ENCODE measurements at places on chromosomes 2 and 18. TPM values are rescaled to one million over a fixed set of nuclear protein-coding genes. Genes with fewer than 3 reads are reported as not detected.

UCN gene
- polyA plus RNA-seq = 0.65 TPM

NYAP2 gene
- 0.17 TPM for polyA plus RNA-seq

BOD1L2 gene
- not detected for polyA plus RNA-seq

ANO7 gene
- 2.5 TPM for polyA plus RNA-seq

VSNL1 gene
- 4.4 TPM for polyA plus RNA-seq

POMC gene
- 8.4 TPM for polyA plus RNA-seq

ACTG2 gene
- polyA plus RNA-seq = 0.40 TPM

IL36A gene
- polyA plus RNA-seq = not detected

MROH2A gene
- 0.28 TPM for polyA plus RNA-seq

PER2 gene
- 8.2 TPM for polyA plus RNA-seq

TACR1 gene
- polyA plus RNA-seq = 2.9 TPM

TSPYL6 gene
- polyA plus RNA-seq = 0.13 TPM

ELOA2 gene
- polyA plus RNA-seq = not detected

C2orf68 gene
- 75.9 TPM for polyA plus RNA-seq

MYO3B gene
- 7.8 TPM for polyA plus RNA-seq

SOCS6 gene
- polyA plus RNA-seq = 34.0 TPM

GALM gene
- polyA plus RNA-seq = 56.4 TPM

RDH14 gene
- polyA plus RNA-seq = 38.9 TPM

RUFY4 gene
- 0.32 TPM for polyA plus RNA-seq

NT5DC4 gene
- polyA plus RNA-seq = 0.83 TPM

AOX1 gene
- polyA plus RNA-seq = 2.6 TPM

MAP4K3 gene
- 98.1 TPM for polyA plus RNA-seq

FIGN gene
- 14.1 TPM for polyA plus RNA-seq

PPM1B gene
- 91.1 TPM for polyA plus RNA-seq

FAM210A gene
- 21.7 TPM for polyA plus RNA-seq

SERPINB3 gene
- 0.12 TPM for polyA plus RNA-seq

NUP35 gene
- polyA plus RNA-seq = 26.7 TPM

CCDC141 gene
- polyA plus RNA-seq = 0.30 TPM

HOXD10 gene
- polyA plus RNA-seq = 220 TPM

GKN2 gene
- polyA plus RNA-seq = not detected
